Left forelimb (tissue), 1 donor: ENCODE measurements at places on chromosomes 5 and 9.

DNA sequence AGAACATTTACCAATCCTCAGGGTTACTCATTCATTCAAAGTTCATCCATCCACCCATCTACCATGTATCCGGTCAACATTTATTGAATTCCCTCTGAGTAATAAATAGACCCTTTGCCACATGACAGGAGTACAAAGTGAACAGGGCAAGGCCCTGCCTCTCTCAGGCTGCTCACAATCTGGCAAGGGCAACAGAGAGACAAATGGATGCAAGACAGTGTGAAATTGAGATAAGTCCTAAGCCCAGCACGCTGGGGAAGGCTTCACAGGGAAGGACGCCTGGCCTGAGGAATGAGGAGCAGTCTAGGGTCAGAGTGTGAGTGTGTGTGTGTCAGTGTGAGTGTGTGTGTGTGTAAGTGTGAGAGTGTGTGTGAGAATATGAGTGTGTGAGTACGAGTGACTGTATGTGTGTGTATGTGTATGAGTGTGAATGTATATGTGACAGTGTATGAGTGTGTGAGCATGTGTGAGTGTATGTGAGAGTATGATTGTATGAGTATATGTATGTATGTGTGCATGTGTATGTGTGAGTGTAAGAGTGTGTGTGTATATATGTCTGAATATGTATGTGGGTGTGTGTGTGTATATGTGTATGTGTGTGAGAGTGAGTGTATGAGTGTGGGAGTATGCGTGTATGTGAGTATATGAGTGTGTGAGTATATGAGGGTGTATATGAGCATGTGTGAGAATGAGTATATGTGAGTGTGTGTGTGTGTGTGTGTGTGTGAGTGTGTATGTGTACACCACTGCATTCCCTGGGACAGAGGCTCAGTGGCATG, 145.6 kb downstream of the FSTL4 start:
- DNase-seq = no peak

DNA sequence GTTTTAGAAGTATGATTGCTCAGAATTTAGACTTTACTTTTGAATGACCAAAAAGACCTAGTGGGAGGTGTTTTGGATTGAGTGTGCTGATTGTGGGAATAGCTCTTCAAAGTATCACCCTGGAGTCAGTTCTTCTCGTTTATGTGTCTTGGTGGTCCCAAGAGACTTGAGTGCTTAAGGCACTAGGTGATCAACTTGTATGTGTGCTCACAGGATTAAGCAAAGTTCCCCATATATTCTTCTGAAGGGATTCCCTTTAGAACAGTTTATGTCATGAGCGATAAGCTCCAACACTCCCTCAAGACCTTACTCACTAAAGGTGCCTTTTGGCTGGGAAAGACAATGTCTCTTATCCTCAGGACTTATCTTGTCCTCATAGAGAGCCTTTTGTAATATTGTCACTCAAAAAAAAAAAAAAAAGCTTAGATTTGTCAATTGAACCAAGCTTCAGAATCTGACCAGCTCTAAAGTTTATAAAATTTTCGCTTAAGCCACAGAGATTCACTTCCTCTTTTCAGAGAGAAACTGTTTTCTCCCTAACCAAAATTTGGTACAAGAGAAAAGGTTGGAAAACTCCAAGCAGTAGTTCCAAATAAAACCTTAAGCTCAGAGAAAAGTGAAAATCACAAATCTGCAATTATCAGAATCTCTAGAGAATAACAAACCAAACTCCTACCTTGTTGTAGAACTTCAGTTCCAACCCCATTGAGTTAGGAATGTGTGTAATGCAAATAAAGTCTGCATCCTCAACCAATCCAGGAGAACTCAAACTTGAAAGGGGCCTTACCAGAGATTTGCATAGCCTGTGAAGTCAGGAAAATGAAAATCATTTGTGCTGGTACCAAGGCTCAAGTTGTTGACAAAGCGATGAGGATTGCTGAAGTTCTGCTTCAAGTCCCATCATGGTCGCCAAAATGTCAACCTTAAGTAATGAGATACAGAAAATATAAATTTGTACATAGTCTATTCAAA, 40.0 kb upstream of the PDZD2 start:
- DNase-seq = no peak

DNA sequence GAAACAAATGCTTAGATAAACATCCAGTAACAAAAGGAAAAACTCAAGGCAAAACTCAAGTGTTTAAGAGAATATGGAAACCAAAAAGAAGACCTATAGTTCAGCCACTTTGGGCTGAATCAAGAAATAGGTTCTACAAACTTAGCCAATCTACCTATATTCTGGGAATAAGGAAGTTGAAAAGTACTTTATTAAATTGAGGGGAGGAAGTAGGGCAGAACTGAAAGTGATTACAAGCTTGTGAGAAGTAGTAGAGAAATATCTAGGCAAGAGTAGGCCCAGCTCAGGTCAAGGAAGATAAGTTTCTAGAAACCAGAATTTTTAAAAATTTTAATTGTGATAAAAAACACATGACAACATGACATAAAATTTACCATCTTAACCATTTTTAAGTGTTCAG, 384.8 kb upstream of the PCSK5 start:
- no peak for DNase-seq

DNA sequence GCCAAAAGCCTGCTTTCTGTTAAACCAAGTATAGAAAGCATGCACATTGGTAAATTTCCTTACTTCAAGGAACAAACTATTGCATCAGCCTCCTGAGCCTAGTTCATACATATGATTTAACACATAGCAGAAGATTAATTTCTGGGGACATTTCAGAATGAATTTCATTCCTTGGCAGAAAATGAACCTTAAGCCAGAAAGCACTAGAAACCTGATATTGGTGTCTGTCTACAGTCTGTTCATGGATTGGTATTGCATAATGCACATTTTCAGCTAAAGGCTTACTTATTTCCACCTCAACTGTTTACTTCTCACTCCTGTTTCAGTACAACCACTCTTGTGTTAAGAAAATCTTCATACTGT, 1471.8 kb upstream of the NUDT12 start:
- DNase-seq = no peak

DNA sequence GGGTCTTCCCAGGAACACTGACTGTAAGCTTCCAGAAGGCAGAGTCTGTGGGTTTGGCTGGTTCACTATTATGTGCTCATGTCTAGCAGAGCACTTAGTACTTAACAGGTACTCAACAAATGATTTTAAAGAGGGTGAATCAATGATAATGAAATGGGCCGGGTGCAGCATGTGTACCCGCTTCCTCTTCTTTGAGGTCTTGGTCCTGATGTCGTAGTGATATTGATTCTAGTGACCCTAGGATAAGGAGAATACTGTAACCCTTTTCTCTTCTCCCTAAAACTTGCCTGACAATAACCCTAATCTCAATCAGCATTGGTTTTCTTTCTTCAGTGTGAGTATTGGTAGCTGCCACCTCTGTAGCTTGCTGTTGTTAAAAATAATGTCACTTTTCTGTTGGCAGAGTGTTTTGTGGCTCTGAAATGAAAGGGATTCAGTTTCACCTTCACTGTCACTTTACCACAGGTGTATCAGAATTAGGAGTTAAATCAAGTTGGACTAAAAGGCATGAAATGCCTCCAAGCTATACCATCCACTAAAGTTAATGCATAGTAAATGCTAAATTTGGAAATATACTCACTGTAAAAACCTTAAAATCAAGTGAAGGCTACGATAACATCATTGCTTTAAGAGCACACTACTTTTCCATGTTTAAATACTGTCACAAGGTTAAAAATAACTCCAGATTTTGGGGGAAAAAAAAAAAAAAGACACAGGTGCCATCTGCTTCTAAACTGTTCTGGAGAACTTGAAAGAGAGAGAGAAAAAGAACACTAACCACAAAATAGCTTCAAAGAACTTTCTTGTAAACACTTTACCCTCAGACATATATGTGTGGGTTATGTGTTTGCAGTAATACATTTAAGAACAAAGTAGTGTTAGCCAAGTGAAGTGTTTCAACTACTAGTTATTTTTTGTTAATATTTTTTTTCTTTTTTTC, 6.0 kb downstream of the CAMK4 start:
- no peak for DNase-seq
